SJSA1 (cell line): ENCODE measurements at places on chromosomes 13 and 19. TPM values are rescaled to one million over a fixed set of nuclear protein-coding genes. Genes with fewer than 3 reads are reported as not detected.
A peak's percentile ranks its signal among the peaks of the same experiment; 100 is the strongest.

DNA sequence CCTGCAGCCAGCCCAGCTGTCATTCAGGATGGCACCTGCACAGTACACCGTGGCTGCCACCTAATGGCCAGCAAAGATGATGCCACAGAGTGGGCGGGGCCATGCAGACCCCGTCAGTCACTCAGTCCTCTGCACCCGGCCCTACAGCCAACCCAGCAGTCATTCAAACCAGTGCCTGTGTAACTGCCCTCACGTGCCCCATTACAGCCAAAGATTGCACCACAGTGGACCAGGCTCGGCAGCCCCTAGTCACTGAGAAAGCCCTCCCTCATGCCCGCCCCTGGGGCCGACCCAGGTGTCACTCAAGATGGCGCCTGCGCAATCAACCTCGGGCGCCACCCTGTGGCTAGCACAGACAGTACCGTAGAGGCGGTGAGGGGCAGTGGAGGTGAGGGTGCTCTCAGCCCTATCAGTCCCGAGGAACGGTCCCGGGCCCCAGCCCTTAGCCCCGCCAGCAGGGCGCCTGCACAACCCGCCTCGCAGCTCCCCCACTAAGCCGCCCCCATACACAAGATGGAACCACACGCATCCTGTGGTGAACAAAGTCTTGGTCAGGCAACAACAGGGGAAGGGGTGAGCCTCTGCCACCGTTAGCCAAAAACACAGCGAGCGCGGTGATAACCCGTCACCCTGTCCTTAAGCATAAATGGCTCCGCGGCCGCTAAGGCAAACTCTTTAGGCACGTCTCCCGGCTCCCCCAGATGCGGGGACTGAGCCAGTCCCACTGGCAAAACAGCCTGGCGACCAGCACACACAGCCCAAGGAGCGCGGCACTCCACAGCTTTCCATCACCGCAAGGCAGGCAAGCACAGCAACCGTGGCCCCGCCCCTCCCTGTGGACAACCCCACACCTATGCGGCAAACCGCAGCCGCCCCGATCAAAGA is 2.3 kb downstream of the PEG3 start:
- no peak for DNase-seq

GRCh38 chr13:110280985-110281688 is 25.8 kb downstream of the COL4A1 start:
- no peak for DNase-seq

DNA sequence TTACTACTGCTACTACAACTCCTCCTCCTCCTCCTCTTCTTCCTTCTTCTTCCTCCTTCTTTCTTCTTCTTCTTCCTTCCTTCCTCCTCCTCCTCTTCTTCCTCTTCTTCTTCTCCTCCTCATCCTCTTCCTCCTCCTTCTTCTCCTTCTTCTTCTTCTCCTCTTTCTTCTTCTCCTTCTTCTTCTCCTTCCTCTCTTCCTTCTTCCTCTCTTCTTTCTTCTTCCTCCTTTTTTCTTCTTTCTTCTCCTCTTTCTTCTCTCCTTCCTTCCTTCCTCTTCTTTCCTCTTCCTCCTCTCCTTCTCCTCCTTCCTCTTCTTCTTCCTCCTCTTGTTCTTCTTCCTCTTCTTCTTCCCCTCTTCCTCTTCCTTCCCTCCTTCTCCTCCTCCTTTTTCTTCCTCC is 94.7 kb upstream of the MYO16 start:
- no peak for DNase-seq

DNA sequence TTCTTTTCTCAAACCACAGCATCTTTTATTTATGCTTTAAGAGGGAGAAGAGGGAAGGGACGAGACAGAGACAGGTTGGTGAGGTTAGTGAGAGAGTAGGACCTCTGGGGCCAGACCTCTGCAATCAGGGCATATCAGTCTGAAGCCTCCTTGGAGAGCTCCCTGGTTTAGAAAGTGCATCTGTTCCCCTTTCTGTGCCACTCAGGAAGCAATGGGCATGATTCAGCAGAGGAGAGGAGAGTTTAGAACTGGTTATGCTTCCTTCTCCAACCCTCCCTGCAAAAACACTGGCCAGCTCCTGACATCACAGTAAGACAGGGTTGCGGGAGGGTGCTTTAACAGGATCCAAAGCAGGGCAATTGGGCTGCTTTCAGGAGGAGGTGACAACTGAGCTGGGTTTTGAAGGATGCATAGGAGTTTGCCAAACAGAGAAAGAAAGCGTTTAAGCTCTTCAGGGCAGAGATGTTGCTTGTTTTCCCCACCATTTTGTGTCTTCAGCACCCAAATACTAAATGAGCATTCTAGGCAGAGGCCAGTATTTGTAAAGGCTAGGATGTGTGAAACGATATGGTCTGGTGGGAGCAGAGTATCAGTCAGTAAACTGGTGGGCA is 33.1 kb downstream of the CERS4 start:
- no peak for DNase-seq

DNA sequence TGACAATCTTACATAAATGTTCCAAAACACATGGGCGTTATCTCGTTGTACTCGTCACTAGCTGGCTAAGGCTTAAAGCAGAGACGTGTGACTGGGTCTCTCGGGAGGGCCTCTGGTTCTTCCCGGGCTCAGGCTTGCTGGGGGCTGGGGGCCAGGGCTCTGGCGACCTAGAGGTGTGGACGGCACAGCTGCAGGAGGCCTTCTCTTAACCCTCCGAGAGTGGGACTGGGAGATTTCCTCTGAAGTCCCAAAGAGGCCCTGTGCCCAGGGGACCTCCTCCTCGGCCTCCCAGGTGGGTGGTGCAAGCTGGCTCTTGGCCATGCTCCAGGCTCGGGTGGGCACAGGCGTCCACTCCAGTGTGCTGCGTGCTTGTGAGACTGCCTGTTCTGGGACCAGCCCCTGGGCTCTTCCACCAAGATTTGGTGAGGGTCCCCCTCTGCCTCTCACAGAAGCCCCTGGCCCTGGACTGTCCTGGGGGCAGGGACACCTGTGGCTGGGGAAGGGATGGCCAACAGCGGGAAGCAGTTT is 2.2 kb downstream of the CAPS start:
- no peak for DNase-seq

- DNase-seq, result peak; percentile 35
These were observed 19.0 kb downstream of the OLFM2 start for GRCh38 chr19:9917321-9917720.

DNA sequence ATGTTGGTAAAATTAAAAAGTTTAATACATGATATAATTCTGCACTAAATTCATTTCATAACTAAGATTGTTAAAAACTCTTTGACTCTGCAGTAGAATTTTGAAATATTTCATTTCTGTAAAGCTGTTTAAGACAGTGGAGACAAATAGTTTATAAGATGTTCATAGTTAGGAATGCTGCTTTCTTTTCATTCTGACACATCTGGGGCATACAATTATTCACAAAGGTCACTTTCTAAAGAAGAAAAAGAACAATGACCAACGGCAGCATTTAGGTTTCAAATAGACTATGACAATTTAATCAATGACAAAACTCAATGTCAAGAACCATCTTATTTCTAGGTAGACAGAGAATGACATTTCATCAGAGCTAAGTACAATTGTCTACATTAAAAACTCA is 1422.1 kb downstream of the PCDH9 start:
- no peak for DNase-seq

DNA sequence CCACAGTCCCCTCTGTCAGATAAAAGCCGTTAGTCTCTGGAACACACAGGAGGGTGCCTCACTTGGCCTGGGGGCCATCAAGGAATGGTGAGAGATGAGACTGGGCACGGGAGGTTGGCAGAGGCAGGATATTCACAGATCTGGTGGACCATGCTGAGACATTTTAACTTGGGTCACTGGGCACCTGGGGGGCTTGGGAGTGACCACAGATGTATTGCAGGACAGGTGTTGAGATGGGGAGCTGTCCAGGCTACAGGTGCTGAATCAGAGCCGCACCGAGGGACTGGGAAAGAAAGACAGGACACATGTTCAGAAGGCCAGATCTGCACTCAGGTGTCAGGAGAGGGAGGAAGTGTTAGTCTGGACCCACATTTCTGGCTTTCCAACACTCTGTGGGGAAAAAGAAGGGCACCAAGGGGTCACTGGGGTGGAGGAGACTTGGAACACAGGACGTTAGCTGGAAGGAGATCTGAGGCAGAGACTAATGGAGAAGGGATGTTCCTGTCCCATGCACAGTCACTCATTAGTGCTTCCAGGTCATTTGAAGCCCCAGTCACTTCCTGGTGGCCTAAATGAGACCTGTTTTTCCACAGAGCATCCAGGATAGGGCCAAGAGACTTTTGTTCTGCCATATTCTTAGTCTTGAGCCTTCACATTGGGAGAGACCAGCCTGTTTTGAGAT is 56.1 kb downstream of the CHST8 start:
- no peak for DNase-seq

DNA sequence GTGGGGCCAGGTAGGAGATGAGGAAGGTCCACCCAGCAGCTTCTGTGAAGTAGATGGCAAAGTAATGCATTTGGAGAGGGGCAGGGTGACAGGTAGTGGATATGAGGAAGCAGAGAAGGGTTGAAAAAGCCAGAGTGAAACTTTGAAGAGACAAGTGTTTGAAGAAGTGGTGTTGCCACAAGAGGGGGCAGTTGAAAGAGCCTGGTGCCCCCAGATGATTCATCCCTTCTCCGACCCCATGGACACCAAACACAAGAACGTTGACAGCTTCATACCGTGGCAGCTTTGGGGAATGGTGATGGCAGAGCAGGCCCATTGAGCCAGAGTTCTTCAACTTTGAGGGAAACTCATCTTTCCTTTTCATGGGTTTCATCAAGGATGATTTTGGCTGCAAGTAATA is 19.9 kb downstream of the IFNL3 start:
- DNase-seq, result no peak

- peak; percentile 45 for DNase-seq
These were observed at the start of gene JSRP1 for GRCh38 chr19:2255982-2256685. JSRP1 (minus strand) TSS chr19:2256417; CDS start chr19:2255314, 1,103 bp downstream.

ZNF554 gene
- 1.7 and 2.7 TPM in 2 replicates for total RNA-seq

GJB6 gene
- total RNA-seq, result not detected in 2 replicates

CACNG8 gene
- total RNA-seq, result not detected in 2 replicates

MISP3 gene
- 0.34 TPM in 1 of 2 replicates, not detected in the other for total RNA-seq

SRRM5 gene
- total RNA-seq, result not detected in 2 replicates

RFPL4A gene
- not detected in 2 replicates for total RNA-seq

SHC2 gene
- total RNA-seq, result not detected in 2 replicates

THSD1 gene
- total RNA-seq, result 0.34 and 0.75 TPM in 2 replicates
